ENCODE measurements at places on chromosomes 1 and 21. TPM values are rescaled to one million over a fixed set of nuclear protein-coding genes. Genes with fewer than 3 reads are reported as not detected.

- DNase-seq, result no peak
These were observed 73.0 kb downstream of the GBP6 start for GRCh38 chr1:89436856-89437255.

- DNase-seq, result no peak
These were observed 126.6 kb upstream of the COA6 start for GRCh38 chr1:234246638-234247116.

GRCh38 chr1:245588116-245588639 is 433.4 kb downstream of the KIF26B start:
- no peak for DNase-seq

GRCh38 chr1:176949033-176949662 is 215.4 kb downstream of the ASTN1 start:
- peak; percentile 34 for DNase-seq

The TMPRSS3 gene
- not detected for total RNA-seq

The ANGPTL3 gene
- total RNA-seq, result not detected

DNA sequence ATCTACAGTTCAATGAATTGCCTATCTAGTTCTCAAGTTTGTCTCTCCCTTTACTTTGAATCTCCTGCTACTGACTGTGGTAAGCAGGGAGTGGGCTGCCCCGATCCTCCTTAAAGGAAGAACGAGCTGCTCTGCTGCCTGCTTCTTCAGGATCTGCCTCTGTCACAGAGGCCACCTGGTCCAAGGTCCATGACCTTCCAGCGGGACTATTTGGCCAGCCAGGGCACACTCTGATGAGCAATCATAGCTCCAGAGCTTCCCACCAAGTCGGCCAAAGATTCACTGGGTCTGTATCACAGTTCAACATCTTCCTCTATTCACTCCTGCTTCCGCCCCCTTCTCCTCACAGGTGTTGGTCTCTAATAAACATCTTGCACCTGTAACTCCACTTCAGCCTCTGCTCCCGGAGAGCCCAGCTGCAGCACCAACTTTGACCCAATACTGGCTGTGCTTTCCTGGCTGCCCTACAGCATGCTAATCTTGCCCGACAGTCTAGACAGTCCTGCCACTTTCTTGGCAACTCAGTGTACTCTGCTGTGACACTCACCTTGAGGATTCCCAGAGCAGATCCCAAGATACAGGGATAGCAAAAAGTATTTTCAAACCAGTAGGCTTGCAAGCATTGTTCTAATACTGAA is 16.9 kb upstream of the MAP10 start:
- no peak for DNase-seq

The MYOG gene
- not detected for total RNA-seq

DNA sequence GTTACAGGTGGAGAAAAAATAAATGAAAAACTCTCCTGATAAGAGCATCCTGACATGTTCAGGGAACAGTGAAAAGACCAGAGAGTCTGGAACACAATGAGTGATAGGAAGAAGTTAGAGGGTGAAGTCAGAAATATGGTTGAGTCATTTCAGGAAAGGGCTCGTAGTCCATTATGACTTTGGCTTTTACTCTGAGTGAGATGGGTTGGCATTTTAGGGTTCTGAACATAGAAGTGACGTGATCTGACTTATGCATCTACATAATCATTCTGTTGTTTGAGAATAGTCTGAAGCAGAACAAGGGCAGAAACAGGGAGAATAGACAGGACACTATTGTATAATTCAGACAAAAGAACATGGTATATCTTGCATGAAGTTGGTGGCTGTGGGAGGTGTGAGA is 5.8 kb downstream of the HMCN1 start:
- no peak for DNase-seq

DNA sequence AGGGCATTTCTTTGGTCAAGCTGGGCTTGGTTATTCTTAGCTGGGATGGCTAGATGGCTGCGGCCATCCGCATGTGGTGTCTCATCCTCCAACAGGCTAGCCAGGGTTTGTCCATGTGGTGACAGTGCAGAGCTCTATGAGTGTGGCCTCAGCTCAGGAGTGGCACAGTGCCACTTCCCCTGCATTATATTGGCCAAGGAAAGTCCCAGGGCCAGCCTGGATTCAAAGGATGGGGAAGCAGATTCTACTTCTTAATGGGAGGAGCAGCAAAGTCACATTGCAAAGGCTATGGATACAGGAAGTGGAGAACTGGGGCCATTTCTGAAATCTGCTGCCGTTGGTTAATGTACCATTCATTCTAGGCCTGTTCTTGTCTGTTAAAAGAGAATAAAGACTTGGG is 34.4 kb downstream of the STUM start:
- no peak for DNase-seq

- DNase-seq, result peak; percentile 29
These were observed 5.1 kb upstream of the EPS8L3 start for GRCh38 chr1:109768820-109769219.

DNA sequence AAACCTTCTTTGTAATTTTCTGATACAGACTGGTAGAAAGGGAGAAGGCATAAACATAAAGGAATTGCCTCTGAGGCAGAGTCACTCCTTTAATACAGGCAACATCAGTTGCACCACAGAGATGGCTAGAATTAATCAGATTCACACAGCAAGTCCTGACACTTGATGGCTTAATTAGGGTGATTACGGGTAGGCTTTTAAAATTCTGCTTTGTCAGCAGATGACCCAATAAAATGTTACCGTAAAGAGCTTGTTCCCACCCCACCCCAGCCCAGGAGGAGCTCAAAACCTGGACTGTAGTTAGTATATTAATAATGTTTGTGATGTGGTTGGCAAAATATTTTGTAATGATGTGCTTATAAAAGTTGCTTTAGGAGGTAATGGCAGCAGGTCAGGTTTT is 9.3 kb upstream of the BTG3 start:
- DNase-seq, result no peak

DNA sequence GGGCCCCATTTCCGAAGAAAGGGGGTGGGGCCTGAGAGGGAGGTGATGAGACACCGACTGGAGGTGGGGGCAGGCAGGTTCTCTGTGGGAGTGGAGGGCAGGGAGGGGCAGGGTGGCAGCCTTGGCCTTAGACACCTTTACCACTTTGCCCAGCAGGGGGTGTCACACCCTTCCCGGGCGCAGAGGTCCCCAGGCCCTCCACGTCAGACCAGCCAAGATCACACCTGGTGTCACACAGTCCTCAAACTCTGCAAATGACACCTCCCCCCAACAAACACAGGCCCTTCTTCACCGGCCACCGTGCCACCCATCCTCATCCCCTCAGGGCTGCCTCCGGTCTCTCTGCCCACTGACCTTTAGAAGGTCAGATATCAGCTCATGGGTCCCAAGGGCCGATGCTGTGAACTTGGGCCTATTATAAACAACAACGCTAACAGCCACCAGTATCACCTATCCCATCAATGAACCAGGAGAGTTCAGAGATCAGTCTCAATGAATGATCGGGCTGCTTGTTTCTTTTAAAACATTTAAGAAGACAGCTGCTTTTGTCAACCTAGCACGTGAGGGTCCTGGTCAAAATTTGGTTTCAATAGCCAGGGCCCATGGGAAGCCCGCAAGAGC is 103.9 kb downstream of the CASZ1 start:
- DNase-seq, result no peak

DNA sequence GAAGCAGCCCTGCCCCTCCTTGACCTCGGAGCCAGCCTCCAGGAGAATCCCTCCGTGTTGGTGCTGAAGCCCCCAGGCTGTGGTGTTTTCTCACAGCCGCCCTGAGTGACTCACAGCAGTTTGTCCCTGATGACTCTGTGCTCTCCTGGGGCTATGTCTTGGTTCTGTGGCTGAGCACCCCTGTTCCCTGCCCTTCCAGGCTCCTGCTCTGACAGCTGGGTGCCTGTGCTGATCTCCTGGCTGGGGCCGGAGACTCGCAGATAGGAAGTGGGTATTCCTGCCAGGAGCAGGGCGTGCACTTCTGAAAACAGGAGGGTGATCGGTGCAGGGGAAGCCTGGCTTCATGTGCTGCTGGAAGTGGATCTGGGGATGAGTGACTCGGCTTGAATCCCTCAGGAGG is 34.5 kb downstream of the POFUT2 start:
- DNase-seq, result no peak

DNA sequence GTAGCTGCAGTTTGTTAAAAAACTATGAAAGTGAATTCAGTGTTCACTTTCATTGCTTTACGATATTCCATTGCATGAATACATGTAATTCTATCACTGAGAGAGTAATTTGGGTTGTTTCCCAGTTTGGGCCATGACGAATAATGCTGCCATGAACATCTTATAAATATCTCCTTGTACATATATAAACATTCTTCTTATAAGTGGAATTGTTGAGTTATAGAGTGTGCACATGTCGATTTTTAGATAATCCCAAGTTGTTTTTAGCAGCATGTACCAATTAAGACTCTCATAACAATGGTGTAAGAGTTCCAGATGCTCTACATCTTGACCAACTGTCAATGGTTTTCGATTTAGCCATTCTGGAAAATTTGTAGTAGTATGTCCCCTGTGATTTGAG is 40.9 kb downstream of the ALG6 start:
- no peak for DNase-seq

GRCh38 chr1:196655071-196655470 is 3.2 kb downstream of the CFH start:
- DNase-seq, result no peak
